Epithelial cell of esophagus (primary cell): ENCODE measurements at places on chromosomes 4 and X.

- peak; percentile 77 for DNase-seq
Measured at GRCh38 chr4:184021389-184021788, 116.3 kb downstream of the STOX2 start.

- DNase-seq: no peak
Measured at GRCh38 chr4:146654687-146655520, 16.2 kb downstream of the POU4F2 start.

- DNase-seq: no peak
Measured at GRCh38 chr4:93747220-93747619, 81.3 kb upstream of the ATOH1 start.

DNA sequence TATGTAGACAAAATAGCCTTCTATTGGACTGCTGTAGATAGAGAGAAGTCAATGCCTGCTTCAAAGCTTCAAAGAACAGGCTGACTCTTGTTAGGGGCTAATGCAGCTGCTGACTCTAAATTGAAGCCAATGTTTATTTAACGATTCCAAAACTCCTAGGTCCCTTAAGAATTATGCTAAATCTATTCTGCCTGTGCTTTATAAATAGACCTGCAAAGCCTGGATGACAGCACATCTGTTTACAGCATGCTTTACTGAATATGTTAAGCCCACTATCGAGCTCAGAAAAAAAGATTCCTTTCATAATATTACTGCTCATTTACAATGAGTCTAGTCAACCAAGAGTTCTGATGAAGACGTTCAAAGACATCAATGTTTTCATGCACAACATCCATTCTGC is 54.8 kb upstream of the RBMXL3 start:
- DNase-seq: no peak

GRCh38 chr4:111781611-111782010 is 363.6 kb upstream of the FAM241A start:
- DNase-seq: peak; percentile 89

- DNase-seq: no peak
Measured at GRCh38 chr4:162984621-162985020, 182.1 kb downstream of the NAF1 start.

DNA sequence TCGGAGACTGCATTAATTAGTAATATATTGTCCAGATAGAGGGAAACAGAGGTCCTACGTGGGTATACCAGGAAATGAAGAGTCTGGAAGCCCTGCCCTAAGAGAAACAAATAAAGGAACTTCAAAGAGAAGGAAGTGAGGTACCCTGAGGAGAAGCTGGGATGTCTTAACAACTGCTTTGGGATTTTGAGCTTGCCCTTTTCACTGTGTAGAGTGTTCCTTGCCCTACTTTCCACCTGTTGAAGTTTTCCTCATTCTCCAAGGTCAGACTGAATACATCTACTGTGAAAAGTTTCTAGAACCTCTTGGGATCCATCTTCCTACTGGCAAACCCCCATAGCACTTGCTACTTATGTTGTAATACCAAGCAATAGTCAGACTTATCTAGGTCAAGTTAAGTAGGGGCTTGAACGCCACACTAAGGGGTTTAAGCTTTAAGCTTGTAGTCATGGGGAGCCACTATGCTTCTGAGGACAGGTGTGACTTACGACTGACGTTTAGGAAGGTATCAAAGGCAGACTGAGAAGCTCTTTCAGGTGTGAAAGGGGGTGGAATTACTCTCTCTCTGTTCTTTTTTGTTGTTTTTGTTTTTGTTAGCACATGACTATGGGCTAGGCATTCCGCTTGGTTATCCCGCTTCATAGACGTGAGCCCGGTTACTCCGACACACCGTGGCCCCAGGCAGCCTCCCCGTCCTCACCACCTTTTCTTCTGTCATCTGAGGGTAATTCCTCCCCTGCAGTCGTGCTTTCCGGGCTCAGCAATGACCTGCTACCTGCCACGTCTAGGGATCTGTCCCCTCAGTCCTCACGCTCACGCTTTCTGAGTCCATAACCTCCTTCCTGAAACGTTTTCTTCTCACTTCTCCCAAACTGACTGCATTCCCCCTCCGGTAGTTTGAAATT is 959 bp upstream of the REST start:
- no peak for DNase-seq

DNA sequence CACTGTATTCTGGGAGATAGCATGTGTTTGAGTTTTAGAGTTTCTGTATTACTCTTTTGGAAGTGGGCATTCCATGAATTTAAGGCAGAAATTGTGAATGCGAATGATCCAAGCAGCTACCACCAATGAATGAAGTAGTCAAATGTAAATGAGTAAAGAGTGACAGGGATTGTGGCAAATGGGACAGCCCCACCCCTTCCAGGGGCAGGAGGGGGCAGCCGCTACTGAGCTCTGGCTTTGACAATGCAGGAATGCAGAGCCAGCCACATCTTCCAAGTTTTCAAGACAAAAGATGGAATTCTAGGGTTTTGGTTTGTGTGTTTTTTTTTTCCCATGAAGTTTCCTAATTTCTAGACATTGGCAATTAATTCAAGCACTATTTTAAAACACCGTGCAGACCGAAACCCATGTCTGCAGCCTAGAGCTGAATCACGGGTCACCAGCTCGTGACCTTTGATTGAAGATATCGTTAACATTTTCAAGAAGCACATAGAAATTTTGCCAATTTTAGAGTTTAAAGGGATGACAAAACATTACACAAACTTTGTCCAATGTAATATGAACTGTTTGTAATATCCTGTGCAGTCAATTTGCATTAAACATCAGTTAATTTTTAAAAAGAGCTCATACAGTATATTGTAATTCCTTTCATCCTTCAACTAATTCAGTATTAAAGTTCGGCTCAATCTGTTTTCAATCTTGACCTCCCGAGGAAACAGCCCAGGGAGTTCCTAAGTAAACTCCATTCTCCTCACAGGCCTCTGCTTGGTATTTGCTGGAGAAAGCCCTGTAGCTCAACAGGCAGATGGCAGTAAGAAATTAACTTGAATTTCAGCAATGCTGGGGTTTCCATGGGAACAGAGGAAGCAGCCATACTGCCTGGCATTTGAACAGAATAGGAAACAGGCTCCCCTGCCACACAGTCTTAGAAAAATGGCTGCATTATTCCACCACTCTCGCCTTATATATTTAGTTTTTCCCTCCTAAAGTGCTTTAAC is 83.4 kb downstream of the UCHL1 start:
- DNase-seq: no peak

- DNase-seq: peak; percentile 43
Measured at GRCh38 chrX:31213941-31214340, 142.1 kb upstream of the FTHL17 start.

- DNase-seq: peak; percentile 49
Measured at GRCh38 chr4:108738003-108738706, 24.7 kb downstream of the ETNPPL start.

- no peak for DNase-seq
Measured at GRCh38 chrX:2370456-2370855, 130.3 kb downstream of the DHRSX start.
